T-helper 2 cell (primary cell): ENCODE measurements at places on chromosomes 4 and X.
A peak's percentile ranks its signal among the peaks of the same experiment; 100 is the strongest.

DNA sequence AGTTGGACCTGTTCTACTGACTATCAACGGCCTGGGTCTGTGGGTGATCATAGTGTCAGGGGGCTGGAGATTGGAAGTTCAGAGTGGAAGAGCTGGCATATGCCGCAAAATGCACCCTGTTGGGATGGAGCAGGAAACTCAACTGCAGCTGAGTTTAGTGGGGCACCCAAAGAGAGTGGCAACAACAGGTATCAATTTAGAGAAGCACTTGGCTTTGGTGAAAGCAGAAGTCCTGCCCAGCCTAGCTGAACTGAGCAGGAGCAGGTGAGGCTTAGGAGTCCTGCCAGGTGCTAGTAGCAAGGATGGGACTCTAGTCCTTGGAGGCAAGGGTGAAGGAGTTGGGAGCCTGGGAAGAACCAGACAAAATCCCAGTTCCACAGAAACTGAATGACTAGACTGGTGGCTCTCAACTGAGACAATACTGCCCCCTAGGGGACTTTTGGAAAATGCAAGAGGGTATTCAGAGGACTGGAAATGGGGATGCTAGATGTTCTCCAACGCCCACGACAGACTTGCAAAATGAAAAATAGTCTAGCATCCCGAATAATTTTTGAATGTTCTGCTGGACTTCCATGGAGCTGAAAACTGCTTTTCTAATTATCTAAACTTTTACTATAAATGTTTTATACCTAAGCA lies 49.4 kb downstream of the RTL9 start:
- DNase-seq, result no peak

GRCh38 chrX:26574234-26574633 lies 358.3 kb downstream of the MAGEB5 start:
- no peak for DNase-seq

DNA sequence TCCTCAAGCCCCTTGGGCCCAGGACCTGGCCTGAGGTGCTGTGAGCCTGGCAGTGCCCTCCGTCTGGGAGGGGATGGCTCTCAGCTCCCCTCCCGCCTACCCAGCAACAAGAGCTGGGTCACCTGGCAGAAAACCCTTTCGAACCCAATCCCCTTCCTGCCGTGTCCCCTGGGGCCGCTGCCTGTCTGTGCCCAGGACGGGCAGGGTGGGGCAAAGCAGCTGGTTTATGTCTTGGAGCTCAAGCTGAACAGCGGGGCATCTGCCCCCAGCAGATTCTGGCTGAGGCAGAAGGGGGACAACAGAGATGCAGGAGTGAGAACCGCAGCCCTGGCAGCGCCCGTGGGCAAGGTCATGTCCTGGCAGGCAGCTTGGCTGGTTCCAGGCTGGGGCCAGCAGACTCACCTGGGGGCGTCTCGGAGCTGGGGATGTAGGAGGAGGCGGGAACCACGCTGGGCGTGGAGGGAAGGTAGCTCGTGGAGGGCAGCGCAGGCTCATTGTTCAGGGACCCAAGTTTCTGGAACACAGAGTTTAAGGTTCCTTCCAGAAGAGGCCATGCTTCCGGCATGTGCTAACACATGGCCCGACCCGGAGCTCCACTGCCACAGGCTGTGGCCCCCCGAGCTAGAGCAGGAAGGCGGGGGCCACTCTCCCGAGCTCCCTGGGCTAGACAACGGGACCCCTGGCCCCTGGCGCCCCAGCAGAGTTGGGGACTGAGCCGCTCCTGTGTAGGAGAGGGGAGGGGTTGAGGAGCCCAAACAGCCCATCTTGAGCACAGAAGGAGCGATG lies 24.2 kb downstream of the NELFA start:
- no peak for DNase-seq

GRCh38 chr4:6180841-6181631 lies 19.3 kb downstream of the JAKMIP1 start:
- DNase-seq, result peak; percentile 53

DNA sequence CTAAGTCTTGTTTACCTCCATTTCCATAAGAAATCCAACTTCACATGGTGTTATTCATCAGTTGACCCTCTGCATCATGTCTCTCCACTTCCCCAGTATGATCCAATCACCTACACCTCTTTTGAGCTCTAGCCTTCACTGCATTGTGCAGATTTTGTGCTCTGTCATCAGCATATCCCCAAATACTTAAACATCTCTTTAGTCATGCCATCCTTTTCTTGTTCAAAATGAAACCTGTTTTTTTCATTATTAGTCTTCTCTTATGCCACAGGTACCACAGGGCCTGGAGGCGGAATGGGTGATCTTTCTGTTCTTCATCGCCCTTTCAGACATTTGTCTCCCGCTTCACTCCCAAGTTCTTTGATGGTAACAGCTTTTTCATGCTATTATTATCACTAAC lies 382.7 kb upstream of the GALNTL6 start:
- DNase-seq, result no peak

DNA sequence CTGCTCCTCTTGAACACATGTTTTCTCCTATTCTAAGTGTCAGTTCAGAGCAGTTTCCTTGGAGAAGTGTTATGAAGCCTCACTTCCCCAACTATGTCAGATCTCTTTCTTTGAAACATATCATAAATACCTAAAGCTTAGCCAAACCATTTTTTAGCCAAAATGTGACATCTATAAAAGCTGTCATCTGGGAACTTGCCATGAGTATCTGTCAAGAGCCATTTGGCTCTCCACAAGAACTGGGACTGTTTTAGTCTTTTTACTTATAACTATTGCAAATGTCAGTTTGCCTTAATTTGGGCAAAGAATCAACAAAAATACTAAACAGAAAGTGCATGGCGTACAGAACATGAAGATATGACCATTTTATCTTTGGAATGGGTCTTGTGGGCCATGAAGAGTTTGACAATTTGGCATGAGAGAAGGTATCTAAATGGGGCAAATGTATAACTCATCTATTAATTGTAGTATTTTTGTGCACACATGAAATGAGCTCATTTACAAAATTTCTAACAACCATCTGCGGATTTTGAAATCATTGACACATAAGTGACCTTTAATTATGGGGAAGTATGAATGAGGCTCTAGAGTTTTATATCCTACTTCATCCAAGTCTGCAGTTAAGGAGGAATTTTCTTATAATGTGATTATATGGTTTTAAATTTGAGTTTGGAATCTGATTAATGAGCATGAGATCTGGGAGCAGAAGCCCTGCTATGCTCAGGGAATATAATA lies 129.1 kb upstream of the PACRGL start:
- DNase-seq, result no peak

- no peak for DNase-seq
Measured at GRCh38 chr4:134560728-134561127, 359.1 kb upstream of the PABPC4L start.
